Stimulated activated CD4-positive, alpha-beta T cell treated with anti-CD3 and anti-CD28 coated beads, Interleukin-12 subunit alpha, Interleukin-12 subunit beta, amount 100 ng/mL, for 48 hours (primary cell): ENCODE measurements at places on chromosomes 4 and X.

DNA sequence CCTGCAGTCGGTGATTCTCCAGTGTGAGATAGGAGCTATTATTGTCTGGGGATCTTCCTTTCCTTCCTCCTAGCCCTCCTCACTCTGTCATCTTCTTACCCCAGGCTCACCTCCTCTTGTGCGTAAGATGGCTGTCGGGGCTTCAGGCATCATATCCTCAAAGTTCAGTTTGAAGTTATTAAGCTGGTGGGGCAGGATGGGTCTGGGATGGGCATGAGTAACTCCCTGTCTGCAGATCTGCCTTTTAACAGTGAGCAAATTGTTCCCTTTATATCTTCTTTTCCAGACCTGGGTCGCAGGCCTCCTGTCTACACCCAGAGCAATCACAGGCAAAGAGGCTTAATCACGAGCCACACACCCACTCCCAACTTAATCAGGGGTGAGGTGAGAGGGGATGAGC is 900 bp upstream of the MTMR1 start:
- DNase-seq, result no peak

- no peak for DNase-seq
Observed at GRCh38 chr4:138192113-138192512, 50.0 kb downstream of the SLC7A11 start.

GRCh38 chrX:48736303-48736702 is 25.2 kb upstream of the GLOD5 start:
- DNase-seq, result no peak

GRCh38 chrX:136450050-136450830 is 37.5 kb upstream of the BRS3 start:
- DNase-seq, result no peak

DNA sequence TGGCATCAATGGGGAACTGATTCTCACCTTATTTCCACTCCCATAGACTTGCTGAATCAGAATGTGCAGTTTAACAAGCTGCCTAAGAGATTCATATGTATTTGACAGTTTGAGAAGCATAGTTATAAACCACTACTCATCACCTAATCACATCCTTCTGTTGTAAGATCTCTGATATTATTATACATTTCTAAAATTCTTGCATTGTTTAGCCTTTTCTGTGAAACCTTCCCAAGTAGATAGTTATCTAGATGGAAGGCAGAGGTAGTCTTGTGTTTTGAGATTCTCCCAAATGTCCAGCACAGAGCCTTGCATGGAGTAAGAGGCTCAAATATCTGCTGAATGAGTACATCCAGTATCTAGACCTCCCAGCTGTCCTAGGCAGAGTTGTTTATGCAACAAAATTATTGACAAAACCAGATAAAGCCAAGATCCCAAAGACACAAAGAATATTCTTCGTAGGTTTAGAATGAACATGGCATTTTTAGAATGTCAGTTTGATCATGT is 227.3 kb downstream of the KDR start:
- DNase-seq, result no peak

GRCh38 chr4:27789773-27790172 is 929.1 kb downstream of the STIM2 start:
- no peak for DNase-seq

- DNase-seq, result no peak
Observed at GRCh38 chr4:136900696-136901095, 631.6 kb downstream of the PCDH18 start.

DNA sequence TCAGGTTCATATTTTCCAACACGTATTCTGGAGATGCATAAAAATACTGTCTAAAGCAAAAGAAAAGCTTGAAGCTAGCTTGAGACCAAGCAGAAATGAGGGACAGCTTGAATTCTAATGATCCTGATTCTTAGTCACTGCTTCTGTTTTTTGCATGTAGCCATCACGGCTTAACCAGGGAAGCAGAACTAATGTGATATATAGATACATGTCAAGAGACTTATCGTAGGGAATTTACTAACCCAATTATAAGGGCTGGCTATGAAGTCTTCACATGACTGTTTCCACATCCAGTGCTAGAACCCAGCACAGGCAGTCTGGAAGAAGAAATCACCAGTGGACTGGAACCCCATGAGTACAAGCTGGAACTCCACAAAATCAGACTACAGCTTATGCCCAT is 85.2 kb upstream of the SLIT2 start:
- DNase-seq, result no peak

- no peak for DNase-seq
Observed at GRCh38 chr4:158936238-158936637, 166.6 kb upstream of the RAPGEF2 start.

DNA sequence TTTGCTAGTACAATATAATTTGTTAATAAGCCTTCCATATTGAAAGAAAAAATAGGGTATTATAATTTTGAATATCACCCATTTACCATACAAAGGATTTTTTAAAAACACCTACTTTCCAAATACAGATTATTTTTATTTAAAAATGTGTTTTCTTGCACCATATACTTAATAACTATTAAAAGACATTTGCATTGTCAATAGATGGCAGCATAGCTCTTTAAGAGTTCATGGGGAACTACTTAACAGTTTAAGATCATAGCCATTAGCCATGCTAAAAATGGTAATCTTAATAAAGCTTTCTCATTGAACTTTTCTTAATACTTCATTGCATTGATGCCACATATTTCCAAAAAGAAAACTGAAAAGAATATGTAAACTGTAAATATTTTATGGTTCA is 1995.9 kb downstream of the C4orf33 start:
- no peak for DNase-seq

- DNase-seq, result no peak
Observed at GRCh38 chr4:74904509-74905065, 28.3 kb upstream of the PARM1 start.

DNA sequence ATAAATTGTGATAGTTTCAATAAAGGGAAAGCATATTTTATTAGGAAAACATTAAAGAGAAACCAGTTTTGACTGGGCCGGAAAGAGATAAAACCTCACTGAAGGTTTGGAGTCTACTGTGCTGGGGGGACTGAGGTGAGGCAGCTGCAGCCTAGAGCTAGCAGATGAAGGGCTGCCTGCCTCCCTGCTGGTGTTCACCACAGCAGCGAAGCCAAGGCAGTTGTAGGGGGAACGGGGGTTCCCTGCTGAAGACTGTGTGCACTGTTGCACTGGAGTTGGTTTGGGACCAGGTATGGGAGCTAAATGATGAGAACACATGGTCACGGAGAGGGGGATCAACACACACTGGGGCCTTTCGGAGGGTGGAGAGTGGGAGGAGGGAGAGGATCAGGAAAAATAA is 546.5 kb upstream of the SMIM31 start:
- no peak for DNase-seq

GRCh38 chr4:56208103-56208502 is 179.2 kb downstream of the AASDH start:
- DNase-seq, result no peak

GRCh38 chr4:10671366-10671765 is 13.2 kb downstream of the CLNK start:
- no peak for DNase-seq

- no peak for DNase-seq
Observed at GRCh38 chr4:163404080-163404479, 60.4 kb downstream of the NPY5R start.

DNA sequence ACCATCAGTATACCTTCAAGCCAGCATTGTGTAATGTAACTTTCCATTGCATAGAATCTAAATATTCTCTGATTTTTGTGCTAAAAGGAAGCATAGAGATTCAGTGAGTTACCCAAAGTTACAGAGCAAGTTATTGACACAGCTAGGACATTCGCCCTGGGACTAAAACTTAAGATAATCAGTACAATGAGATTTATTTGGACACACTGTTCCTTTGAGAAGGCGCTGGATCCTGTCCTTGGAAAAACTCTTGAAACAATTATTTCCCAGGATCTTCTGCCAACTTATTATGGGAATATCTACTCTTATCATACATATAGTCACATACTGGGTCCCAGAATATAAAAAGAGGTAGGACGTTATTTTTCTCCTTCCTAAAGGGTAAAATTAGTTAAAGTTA is 392.0 kb downstream of the UBE2NL start:
- no peak for DNase-seq

DNA sequence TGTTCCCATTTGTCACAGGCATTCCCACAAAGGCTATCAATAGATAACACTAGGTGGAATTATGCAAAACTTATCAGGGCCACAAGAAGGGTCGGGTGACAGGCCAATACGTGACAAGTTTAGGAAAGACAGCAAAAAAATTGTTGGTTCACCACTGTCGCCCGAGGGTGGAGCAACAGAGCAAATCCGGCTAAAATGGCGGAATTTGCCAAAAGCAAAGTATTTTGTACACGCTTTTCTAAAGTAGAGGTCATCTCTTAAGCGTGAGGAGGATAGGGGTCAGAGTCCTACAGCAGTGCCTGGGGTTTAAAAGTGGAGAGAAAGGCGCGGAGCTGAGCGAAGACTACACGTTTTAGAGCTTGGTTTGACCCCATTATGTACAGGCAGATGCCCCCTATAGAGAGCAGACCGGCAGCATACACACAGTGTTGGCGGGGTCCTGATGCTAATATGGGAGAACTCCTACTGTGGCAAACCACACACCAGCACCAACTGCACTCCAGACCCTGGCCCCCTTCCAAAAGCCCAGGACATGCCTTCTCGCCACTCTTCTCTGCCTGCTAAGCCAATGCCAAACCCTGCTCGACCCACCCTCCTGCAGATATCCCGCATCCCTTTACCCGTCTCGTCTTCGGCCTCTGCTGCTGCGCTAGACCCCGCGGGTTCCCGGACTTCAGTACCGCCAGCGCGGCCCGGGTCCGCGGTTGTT is 733 bp downstream of the CCNA2 start:
- peak; percentile 23 for DNase-seq

DNA sequence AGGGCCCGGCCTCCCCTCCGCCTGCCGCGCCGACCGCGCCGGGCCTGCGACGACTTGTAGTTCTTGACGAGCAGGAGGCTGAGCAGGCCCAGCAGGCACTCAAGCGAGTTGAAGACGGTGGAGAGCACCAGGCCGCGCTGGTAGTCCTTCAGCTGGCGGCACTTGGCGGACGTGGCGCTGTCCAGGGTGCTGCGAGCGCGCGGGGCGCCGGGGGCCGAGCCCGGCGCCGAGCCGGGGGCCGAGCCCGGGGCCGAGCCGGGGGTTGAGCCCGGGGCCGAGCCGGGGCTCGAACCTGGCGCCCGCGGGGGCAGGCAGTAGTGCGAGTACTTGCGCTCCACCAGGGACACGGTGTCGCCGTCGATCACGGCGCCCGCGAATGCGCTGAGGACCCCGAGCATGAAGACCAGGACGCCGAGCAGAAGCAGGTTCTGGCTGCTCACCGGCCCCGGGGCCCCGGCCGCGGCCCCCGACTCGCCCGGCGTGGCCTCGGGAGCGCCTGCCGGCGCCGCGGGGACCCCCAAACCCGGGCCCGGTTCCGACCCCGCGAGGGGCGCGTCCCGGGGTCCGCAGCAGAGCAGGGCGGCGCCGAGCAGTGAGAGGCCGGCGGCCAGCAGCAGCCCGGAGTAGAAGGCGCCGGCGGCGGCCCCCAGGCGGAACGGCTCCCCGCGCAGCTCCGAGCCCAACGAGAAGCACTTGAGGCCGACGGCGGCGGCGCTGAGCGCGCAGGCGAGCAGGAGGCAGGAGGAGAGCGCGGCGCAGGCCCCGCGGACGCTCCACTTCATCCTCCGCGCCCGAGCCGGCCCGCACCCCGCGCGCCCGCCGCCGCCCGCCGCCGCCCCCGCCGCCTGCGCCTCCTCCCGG is 584 bp downstream of the TMEM271 start:
- DNase-seq, result no peak

GRCh38 chrX:47264483-47265173 is 31.8 kb downstream of the USP11 start:
- no peak for DNase-seq

- DNase-seq, result no peak
Observed at GRCh38 chrX:24542756-24543155, 77.7 kb downstream of the PDK3 start.

DNA sequence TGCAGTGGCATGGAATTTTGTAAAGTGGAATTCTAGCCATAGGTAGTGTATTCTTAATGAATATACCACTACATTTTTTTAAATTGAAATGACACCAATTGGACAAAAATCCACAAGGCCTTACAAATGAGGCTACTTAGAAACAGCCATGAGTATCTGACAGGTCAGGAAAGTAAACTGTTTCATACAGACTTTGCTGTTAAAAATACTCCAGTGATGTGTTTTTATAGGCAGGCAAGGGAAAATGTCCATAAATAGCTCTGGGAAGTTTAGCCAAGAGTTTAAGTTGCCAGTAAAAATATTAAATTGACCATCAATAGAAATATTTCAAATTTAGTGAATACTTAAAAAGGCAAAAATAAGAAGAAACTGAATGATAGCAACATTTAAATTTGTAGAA is 41.8 kb upstream of the PDLIM5 start:
- DNase-seq, result no peak

- no peak for DNase-seq
Observed at GRCh38 chrX:12898073-12898472, 8.3 kb upstream of the TLR8 start.

DNA sequence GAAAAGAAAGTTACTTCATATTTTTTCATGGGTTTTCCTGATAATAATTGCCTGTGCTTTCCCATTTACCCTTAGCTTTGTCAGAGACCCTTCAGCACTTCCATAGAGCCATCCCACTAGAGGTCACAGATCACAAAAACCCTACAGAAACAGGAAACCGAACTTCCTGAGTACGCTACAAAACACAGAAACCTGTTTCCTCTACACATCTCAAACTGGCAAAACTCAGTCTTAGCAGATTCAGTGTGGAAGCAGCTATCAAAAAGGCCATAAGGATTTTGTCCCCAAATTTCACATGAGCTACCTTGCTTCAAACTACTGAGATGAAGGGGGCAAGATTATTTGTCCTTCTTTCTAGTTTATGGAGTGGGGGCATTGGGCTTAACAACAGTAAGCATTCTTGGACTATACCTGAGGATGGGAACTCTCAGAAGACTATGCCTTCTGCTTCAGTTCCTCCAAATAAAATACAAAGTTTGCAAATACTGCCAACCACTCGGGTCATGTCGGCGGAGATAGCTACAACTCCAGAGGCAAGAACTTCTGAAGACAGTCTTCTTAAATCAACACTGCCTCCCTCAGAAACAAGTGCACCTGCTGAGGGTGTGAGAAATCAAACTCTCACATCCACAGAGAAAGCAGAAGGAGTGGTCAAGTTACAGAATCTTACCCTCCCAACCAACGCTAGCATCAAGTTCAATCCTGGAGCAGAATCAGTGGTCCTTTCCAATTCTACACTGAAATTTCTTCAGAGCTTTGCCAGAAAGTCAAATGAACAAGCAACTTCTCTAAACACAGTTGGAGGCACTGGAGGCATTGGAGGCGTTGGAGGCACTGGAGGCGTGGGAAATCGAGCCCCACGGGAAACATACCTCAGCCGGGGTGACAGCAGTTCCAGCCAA is at the start of gene MMRN1:
TSS of gene MMRN1 (plus strand) at position 206 of the 902 bp plus-strand sequence. CDS start at position 324, 118 bp downstream.
- no peak for DNase-seq

DNA sequence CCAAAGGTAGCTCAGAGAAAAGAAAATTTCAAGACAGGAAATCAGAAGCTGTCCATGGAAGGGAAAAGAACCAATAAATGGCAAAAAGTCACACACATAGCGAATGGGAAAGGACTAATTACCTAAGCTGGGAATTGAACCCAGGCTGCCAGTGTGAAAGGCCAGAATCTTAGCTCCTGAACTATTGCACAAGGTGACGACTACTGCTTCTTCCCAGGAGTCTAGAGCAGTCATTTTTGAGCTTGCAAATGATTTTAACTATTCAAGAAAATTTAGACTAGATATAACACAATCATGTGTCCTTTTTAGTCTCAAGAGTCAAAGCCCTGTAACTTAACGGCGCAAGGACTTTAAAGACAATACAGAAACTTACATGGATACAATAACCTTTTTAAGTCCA is 34.1 kb upstream of the ZNF81 start:
- no peak for DNase-seq

- DNase-seq, result no peak
Observed at GRCh38 chrX:734362-734761, 103.8 kb downstream of the SHOX start.

- no peak for DNase-seq
Observed at GRCh38 chr4:150625033-150625432, 43.1 kb downstream of the MAB21L2 start.
